ENCODE measurements at places on chromosomes 5 and 9.

GRCh38 chr5:152422081-152422480 lies 17.0 kb upstream of the NMUR2 start:
- DNase-seq: no peak

DNA sequence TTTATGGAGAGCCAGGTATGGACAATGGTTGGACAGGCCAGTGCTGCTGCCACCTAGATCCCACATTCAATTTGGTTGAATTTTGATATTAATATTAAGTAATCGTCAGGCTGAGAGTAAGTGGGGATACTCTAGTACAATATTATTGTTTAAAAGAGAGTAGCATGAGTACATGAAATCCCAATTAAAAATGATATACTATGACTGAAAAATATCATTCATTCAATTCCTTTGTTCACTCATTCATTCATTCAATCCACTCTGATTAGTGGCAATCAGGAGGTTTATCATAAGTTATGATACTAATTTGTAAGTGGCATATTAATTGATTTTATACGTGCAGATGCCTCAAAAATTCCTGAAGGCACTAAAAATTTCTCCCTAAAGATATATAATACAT lies 224.2 kb downstream of the DMRT2 start:
- DNase-seq: no peak

DNA sequence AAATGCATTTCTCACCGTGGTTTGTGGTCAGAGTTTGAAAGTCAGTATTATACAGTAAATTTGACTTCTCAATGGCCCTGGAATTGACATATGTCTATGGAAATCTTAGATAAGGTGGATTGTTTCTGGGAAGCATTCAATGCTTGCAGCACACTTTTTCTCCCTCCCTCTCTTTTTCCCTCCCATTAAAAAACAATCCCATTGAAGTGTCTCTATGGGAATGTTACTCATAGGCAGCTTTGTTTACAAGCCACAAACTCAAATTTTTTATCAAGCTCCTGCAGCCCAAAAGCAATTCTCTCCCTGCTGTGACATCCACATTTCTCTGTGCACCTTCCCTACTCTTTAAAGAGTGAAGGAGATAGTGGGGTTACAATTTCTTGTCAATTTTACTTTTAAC lies 292.1 kb downstream of the ARRDC3 start:
- DNase-seq: no peak

- DNase-seq: no peak
Measured at GRCh38 chr5:64595031-64595855, 89.4 kb downstream of the RGS7BP start.

DNA sequence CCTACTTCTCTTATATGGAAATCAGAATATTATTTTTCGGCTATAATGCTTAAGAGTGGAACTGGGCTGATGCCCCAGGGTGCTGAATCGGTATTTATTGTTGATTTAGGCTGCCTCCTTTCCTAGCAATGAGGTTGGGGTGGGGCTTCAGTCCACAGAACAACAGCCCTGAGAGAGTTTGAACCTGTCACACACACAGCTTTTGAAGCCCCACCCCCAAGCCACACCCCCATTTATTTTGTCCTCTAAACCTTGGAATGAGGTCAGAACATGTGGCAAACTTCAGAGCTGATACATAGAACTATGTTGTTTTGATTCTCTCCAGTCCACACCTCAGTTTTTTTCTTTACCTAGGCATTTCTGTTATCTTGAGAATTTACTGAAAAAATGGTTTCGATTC lies 51.7 kb upstream of the CAMK4 start:
- DNase-seq: no peak

- no peak for DNase-seq
Measured at GRCh38 chr9:25121811-25122210, 556.4 kb downstream of the TUSC1 start.

DNA sequence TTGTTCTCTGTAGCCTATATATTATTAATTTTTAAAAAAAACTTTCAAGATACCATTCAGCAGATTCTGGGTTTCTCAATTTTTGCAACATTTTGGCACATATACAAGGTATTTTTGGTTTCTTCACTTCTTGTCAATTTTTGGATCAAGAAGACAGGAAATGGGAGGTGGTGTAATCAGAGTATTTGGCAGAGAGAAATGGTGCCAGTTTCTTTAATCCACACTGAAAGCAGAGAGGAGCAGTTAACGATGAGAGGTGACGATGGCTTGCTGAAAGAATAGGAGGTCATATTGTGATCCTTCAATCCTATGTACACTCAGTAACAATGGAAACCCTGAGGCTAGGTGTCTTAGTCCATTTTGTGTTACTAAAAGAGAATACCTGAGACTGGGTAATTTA lies 16.4 kb downstream of the NNT start:
- no peak for DNase-seq
